ENCODE measurements at places on chromosomes 1 and 21. TPM values are rescaled to one million over a fixed set of nuclear protein-coding genes. Genes with fewer than 3 reads are reported as not detected.

Gene CATSPERE
- 2.0 TPM for total RNA-seq

Gene SLC44A3
- total RNA-seq, result 75.4 TPM

Gene PUM1
- 249 TPM for total RNA-seq

Gene CSF3R
- total RNA-seq, result 5.5 TPM

Gene PLA2G2D
- total RNA-seq, result not detected

Gene GCSAML
- total RNA-seq, result not detected

Gene ZSCAN20
- 8.6 TPM for total RNA-seq

Gene SH3D21
- total RNA-seq, result 10.6 TPM

Gene SYT11
- 1.7 TPM for total RNA-seq

Gene AJAP1
- 0.46 TPM for total RNA-seq

Gene DCDC2B
- total RNA-seq, result not detected

Gene OLFML2B
- 1.8 TPM for total RNA-seq

Gene RSPH1
- 7.1 TPM for total RNA-seq

Gene AIRE
- not detected for total RNA-seq

Gene SLFNL1
- 1.0 TPM for total RNA-seq

Gene NCAM2
- total RNA-seq, result 0.60 TPM

Gene CR1
- total RNA-seq, result 0.41 TPM

Gene ZNF648
- total RNA-seq, result 0.81 TPM

Gene RHBDL2
- total RNA-seq, result not detected

Gene FAM151A
- not detected for total RNA-seq

Gene S100A2
- total RNA-seq, result 0.36 TPM

Gene ATP6V1G3
- not detected for total RNA-seq

Gene ACBD6
- 60.8 TPM for total RNA-seq

Gene SLAMF1
- total RNA-seq, result not detected

Gene KLHL21
- total RNA-seq, result 21.3 TPM

Gene WDR64
- total RNA-seq, result not detected

Gene TRAF5
- total RNA-seq, result 4.5 TPM

Gene RNU1-4
- total RNA-seq, result 3,957 TPM

Gene PAQR7
- total RNA-seq, result 21.0 TPM

Gene TMEM82
- 1.4 TPM for total RNA-seq

Measured in progenitor cell of endocrine pancreas (in vitro differentiated cells).